ENCODE measurements at places on chromosomes 5 and 9. TPM values are rescaled to one million over a fixed set of nuclear protein-coding genes. Genes with fewer than 3 reads are reported as not detected.

The KIF12 gene
- polyA plus RNA-seq = 8.4 TPM

DNA sequence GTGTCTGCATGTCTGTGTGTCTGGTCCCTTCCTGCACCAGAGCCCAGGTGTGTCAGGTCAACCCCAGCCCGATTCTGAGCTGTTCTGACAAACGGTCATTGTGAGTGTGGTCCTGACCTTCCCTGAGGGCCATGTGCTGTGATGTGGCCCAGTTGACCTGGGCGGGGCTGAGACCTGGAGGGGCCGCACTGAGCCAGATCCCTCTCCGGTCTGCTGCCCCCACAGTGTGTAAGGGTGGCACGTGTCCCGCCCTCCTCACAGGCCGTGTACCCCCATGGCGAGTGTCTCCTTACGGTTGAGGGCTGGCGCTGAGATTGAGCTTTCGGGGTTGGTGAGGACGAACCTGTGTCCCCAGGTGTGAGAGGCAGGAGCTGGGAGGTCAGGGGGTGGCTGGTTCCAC is 136.5 kb downstream of the MRPL36 start:
- DNase-seq = no peak
- H3K36me3 ChIP-seq = no peaks in the 10 kb centered on the region
- H3K4me1 ChIP-seq = no peaks in the 10 kb centered on the region
- no peak overlapping the region for H3K27ac ChIP-seq
- H3K4me3 ChIP-seq = no peak overlapping the region

DNA sequence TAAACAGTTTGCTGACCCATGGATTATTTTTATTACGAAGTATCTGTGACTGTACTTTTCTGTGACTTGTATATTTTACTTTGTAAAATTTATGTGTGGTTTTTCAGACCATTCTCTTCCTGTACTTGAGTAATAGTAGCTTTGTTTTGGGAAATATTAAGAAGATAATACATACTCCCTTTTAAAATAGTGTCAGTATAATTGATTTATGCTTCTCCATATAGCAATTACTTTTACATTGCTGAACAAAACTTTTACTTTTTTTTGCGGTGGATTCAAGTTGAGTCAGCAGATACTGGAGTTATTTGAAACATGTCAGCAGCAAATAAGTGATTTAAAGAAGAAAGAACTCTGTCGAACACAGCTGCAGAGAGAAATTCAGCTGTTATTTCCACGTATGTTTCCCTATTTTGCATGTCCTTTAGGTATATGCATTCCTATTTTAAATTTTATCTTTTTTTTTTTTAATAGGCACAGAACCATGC is 28.4 kb downstream of the TENT2 start:
- no peak for DNase-seq
- H3K4me1 ChIP-seq = no peaks in the 10 kb centered on the region
- H3K27me3 ChIP-seq = no peaks in the 10 kb centered on the region
- no peak overlapping the region for H3K27ac ChIP-seq

The ACTBL2 gene
- polyA plus RNA-seq = not detected

GRCh38 chr5:146796144-146796543 is 82.4 kb downstream of the PPP2R2B start:
- H3K4me1 ChIP-seq = peaks cover 11% of the 10 kb centered on the region
- no peak overlapping the region for H3K4me3 ChIP-seq
- no peak for DNase-seq
- no peaks in the 10 kb centered on the region for H3K27me3 ChIP-seq

DNA sequence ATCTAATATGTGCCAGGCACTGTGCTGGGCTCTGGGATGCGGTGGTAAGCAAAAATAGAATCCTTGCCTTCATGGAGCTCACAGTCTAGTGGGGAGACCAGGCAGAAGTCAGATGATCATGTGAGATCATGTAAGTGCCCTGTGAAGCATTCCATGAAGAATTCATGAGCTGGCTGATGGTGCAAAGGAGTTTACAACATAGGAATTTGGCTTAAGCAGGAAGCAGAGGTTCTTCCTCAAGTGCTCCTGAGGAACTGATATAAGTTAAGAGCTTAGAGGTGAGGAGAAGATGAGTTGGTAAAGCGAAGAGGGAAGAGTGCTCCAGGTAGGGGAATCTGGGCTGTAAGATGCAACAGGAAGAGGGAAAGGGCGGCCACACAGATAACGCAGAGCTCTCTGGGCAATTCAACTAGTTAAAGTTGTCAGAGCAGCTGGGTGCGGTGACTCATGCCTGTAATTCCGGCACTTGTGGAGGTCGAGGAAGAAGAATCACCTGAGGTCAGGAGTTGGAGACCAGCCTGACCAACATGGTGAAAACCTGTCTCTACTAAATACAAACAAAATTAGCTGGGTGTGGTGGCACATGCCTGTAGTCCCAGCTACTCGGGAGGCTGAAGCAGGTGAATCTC is 78.5 kb upstream of the SPATA31D4 start:
- H3K27me3 ChIP-seq = no peaks in the 10 kb centered on the region
- DNase-seq = no peak
- H3K27ac ChIP-seq = no peak overlapping the region
- H3K4me1 ChIP-seq = no peaks in the 10 kb centered on the region
- H3K4me3 ChIP-seq = no peak overlapping the region

The SPINK13 gene
- not detected for polyA plus RNA-seq

DNA sequence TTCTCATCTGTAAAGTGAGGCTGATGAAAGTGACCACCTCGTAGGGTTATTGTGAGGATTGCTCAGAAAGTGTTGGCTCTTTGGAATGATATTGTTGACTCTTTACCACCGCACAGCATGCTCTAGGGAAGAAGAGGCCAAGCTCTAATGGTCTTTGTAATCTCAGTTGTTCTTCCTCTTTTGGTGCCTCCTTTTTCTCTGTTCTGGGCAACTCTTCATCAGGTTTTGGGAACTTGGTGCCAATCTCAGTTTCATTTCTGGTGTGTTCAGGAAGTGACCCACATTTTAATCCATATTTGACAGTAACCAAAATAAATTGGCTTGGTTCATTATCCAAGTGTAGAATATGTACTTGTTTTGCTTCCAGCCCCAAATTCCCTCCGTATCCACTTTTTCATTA is 25.1 kb downstream of the ARHGAP26 start:
- DNase-seq = no peak
- no peaks in the 10 kb centered on the region for H3K27me3 ChIP-seq
- H3K27ac ChIP-seq = no peak overlapping the region

GRCh38 chr9:121861501-121862180 is 210.2 kb downstream of the DAB2IP start:
- no peak overlapping the region for H3K27ac ChIP-seq
- H3K4me1 ChIP-seq = no peaks in the 10 kb centered on the region
- no peaks in the 10 kb centered on the region for H3K27me3 ChIP-seq
- no peak overlapping the region for H3K4me3 ChIP-seq
- no peaks in the 10 kb centered on the region for H3K36me3 ChIP-seq

GRCh38 chr5:120108586-120109248 is 355.4 kb upstream of the PRR16 start:
- no peak overlapping the region for H3K4me3 ChIP-seq
- no peaks in the 10 kb centered on the region for H3K36me3 ChIP-seq
- no peak overlapping the region for H3K27ac ChIP-seq
- H3K27me3 ChIP-seq = no peaks in the 10 kb centered on the region
- no peaks in the 10 kb centered on the region for H3K4me1 ChIP-seq

DNA sequence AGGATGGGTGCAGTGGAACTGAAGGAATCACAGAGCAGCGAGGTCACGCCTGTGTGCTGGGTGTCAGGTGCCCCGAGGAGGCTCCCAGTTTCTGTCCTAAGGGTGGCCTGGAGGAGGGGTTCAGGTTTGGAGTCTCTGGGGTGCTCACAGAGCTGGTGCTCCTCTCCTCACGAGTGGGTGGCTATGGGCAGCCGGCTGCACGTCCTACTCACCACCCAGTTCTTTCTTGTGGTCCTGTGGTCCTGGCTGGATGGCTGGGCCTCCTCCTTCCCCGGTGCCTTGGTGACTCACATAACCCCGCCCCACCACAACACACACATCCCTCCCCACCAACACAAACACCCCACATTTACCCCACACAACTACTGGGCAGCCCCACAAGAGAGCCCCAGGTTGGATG is 9.9 kb upstream of the PTGS1 start:
- H3K27ac ChIP-seq = no peak overlapping the region
- DNase-seq = no peak
- no peaks in the 10 kb centered on the region for H3K36me3 ChIP-seq
- no peak overlapping the region for H3K4me3 ChIP-seq

The CCDC192 gene
- not detected for polyA plus RNA-seq

- no peak overlapping the region for H3K4me3 ChIP-seq
- H3K27ac ChIP-seq = no peak overlapping the region
- H3K36me3 ChIP-seq = no peaks in the 10 kb centered on the region
- H3K4me1 ChIP-seq = no peaks in the 10 kb centered on the region
- no peaks in the 10 kb centered on the region for H3K27me3 ChIP-seq
These were observed 93.3 kb upstream of the PCSK5 start for GRCh38 chr9:75797085-75797580.

DNA sequence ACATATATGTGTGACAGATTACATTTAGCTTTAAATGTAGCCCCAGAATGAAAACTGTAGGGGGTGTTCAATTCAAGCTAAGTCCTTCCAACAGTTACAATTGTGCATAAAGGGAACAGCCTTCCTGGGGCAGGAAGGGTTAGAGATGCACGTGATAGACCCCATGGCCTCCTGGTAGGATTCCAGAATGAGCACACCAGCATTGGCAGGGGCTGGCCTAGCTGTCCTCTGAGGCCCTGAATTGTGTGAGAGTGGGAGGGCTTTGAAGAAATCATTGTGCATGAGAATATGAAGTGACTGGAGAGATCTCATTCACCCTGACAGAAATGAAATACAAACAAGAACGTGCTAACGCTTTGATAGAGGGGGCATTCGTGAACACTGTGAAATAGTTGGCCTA is 663.8 kb upstream of the KLF4 start:
- H3K27ac ChIP-seq = no peak overlapping the region
- H3K4me3 ChIP-seq = no peak overlapping the region
- DNase-seq = no peak
- H3K36me3 ChIP-seq = no peaks in the 10 kb centered on the region

DNA sequence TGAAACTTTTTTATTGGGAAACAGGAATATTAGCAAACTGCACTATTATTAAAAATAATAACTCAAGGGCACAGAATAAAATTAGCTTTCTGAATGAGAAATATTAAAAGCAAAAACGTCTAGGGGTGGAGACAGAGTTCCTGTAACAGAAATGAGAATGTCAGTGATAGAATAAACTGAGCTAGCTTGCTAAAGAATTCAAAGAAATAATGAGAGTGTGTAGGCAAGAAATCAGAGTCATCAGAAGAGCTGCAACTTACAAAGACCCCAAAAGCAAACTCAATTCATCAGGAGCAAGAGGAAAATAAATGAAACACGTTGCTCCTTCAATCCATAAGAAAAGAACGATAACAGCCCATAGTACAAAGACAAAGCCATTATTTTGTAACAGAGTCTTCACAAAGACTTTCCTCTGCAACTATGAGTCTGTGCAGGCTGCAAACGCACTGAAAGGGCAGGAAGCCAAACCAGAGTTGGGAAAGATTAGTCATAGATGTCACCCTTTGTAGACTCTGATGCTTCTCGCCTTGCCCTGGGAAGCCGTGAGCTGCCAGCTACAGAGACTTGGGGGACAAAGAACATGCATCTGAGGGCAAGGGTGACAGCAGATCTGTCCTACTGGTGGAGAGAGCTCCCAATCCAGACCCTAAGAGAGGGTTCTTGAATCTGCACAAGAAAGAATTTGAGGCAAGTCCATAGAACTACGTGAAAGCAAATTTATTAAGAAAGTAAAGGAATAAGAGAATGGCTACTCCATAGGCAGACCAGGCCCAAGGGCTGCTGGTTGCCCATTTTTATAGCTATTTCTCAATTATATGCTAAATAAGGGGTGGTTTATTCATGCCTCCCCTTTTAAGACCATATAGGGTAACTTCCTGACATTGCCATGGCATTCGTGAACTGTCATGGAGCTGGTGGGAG is 40.8 kb downstream of the SHC3 start:
- no peaks in the 10 kb centered on the region for H3K4me1 ChIP-seq
- no peak overlapping the region for H3K27ac ChIP-seq
- H3K27me3 ChIP-seq = no peaks in the 10 kb centered on the region
- no peak for DNase-seq
- no peak overlapping the region for H3K4me3 ChIP-seq

- no peak overlapping the region for H3K27ac ChIP-seq
- no peaks in the 10 kb centered on the region for H3K27me3 ChIP-seq
- H3K4me3 ChIP-seq = no peak overlapping the region
- H3K4me1 ChIP-seq = no peaks in the 10 kb centered on the region
- H3K36me3 ChIP-seq = no peaks in the 10 kb centered on the region
These were observed 22.5 kb downstream of the ZNF462 start for GRCh38 chr9:106885451-106885850.

- H3K27me3 ChIP-seq = no peaks in the 10 kb centered on the region
- H3K27ac ChIP-seq = no peak overlapping the region
- H3K36me3 ChIP-seq = peaks cover 2% of the 10 kb centered on the region
- H3K4me3 ChIP-seq = no peak overlapping the region
- H3K4me1 ChIP-seq = no peaks in the 10 kb centered on the region
These were observed 4.1 kb downstream of the SLC23A1 start for GRCh38 chr5:139378941-139379361.

The TEK gene
- polyA plus RNA-seq = 1.9 TPM

DNA sequence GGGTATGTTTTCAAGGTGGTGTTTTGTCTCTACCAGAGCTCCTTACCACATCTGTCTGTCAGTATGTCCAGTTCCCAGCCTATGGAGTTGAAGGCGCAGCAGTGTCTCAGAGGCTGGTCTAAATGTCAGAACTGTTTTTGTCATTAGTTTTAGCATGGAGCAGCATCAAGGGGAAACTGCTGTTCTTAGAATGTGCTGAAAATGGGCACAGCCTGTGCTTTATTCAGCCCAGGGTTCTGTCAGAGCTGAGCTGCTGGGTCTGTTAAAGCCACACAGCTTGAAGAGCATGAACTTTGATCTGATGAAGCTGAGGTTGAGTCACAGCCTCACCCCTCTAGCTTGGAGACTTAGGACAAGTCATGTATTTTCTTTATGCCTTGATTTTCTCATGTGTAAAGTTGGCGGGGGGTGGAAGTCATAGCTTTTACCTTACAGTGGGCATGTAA is 71.9 kb downstream of the RALGPS1 start:
- DNase-seq = no peak
- H3K36me3 ChIP-seq = no peaks in the 10 kb centered on the region
- no peaks in the 10 kb centered on the region for H3K27me3 ChIP-seq
- no peak overlapping the region for H3K27ac ChIP-seq
- H3K4me1 ChIP-seq = no peaks in the 10 kb centered on the region
- no peak overlapping the region for H3K4me3 ChIP-seq

DNA sequence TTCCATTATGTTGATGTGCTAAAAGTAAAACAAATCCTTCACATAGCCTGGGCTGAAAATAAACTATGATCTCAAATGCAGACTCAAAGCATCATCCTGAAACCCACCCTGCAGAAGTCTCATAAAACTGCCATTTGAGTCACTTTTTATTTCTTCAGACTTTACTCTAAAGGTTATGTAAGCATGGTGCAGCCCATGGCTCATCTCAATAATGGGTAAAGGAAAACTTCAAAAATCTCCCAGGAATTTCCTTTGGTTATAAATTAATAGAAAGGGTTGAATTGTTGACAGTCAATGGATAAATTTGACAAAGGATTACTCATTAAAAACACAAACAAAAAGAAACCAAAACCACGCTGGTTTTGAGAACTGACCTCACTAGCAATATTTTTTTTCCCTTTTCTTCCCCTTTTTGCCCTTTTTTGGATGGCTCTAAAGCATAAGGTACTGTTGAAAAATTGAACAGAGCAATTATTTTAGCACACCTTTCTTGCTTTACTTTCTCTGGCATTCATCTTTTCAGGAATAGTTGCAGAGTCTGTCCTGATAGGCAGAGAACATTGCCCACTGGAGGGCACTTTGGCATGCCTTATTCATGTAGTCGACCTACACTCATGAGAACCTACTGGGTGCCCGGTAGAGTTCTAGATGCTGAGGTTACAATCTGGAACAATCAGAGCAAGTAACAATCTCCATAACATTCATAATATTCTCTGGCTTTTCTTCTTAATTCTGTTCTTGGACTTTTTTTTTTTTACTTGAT is 191.4 kb downstream of the TMEM167A start:
- no peaks in the 10 kb centered on the region for H3K4me1 ChIP-seq
- H3K4me3 ChIP-seq = no peak overlapping the region
- DNase-seq = no peak
- H3K36me3 ChIP-seq = no peaks in the 10 kb centered on the region
- H3K27me3 ChIP-seq = no peaks in the 10 kb centered on the region
- H3K27ac ChIP-seq = no peak overlapping the region
